SW 1271 (cell line): ENCODE measurements at places on chromosomes 5 and 9.

GRCh38 chr5:21802869-21803490 is 1050.2 kb downstream of the CDH12 start:
- DNase-seq = peak; percentile 53

DNA sequence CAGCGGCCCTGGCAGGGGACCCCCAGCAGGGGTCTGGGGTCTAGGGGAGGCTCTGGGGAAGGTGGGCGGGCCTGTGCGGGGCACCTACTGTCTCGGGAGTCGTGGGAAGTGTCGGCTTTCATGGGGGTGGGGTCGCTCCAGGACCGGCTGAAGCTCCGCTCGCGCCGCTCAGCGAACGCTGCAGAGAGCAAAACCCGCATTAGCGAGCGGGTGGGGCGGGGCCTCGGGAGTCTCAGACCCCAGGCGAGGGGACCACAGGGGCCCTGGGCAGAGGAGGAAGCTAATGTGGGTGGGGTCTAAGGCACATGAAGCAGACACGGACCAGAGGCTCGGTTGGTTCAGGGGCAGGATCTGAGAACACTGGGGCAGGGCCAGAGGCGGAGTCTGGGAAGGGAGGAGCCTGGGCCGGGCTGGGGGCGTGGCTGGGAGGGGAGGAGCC is 5.5 kb downstream of the NSMF start:
- DNase-seq = no peak

GRCh38 chr5:26889815-26890214 is 148.6 kb downstream of the CDH9 start:
- no peak for DNase-seq

DNA sequence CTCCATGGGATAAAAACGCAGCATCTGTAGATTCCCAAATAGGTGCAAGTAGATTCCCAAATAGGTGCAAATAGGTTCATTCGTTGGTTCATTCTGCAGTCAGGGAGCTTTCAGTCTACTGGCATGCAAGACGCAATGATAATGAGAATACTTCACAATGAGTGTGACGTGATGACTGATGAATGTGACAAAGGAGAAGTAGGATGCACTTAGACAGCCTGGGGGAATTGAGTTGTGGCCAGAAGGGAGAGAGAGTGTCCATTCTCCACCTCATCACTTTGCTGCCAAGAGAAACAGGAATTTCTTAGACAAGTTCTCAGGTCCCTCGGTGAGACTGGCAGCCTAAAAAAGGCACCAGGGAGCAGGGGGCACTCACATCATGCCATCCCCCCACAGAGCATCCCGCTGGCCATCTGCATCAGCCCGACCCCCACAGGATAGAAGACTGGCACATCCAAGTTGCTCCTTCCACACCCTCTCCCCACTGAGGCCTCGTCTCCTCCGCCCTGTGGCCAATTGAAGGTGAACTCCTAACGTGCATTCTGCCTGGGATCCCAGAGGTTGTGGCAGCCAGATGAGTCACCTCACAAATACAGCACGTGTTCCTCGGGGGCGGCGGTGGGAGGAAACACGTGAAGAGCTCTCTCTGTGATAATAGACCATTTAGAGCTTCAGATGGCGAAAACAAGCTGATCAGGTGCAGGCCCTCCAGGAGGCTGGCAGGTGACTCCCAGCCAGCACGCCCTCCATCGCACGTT is 19.9 kb upstream of the KCNIP1 start:
- no peak for DNase-seq

- DNase-seq = no peak
These were observed 86.0 kb downstream of the UHRF2 start for GRCh38 chr9:6498982-6499381.

- no peak for DNase-seq
These were observed 58.2 kb upstream of the DPYSL3 start for GRCh38 chr5:147567917-147568598.

GRCh38 chr5:175282611-175283225 is 161.3 kb downstream of the DRD1 start:
- DNase-seq = no peak

DNA sequence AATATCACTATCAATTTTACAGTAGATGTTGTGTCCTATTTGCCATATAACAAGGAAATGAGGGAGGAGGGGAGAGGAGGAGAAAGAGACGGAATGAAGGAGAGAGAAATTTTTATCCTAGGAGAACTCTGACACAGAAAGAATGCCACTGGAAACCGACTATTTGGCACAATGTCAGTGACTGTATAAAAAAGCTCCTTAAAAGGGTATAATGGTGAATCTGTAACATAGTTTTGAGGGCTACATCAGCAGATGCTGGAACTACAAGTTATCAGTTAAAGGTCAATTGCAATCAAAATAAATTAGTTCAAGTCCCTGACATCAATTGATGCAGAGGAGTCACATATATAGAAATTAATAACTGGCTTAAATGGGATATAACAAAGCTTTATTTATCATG is 5.7 kb downstream of the EDIL3 start:
- DNase-seq = no peak

DNA sequence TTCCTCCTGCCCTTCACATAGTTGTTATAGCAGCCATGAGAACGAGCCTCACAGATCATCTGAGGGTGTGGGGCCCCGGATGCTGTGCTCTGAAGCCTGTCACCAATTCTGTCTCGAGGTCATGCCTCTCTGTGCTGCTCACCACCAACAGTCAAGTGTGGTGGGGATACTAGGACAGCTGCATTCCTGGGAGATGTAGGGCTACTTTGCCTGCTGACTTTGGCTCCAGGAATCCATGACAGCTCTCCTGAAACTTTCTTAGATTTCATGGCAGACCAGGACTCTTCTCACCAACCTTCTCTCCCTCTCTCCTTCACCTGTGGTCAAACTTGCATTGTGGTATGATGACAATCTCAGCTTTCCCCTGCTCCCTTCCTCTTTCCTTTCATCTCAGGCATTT is 395.9 kb downstream of the PSAT1 start:
- no peak for DNase-seq
